HS-27A (cell line): ENCODE measurements at places on chromosomes 1 and 21.

DNA sequence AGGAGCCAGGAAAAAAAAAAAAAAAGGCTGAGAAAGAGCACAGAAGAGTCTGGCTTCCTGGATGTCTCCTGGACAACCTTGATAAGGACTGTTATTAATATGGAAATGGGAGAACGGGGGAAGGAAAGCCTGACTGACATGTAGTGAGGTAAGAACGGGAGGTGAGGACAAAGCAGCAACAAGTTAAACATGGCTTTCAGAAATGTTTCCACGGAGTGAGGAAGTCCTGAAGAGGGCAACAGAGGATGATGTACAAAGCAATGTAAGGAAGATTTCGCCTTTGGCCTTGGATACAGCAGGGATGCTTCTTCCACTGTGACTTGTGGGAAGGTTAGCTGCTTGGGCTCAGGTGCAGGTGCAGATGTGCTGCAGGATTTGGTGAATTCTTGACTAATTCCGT lies 11.9 kb upstream of the NIBAN1 start:
- DNase-seq = no peak

DNA sequence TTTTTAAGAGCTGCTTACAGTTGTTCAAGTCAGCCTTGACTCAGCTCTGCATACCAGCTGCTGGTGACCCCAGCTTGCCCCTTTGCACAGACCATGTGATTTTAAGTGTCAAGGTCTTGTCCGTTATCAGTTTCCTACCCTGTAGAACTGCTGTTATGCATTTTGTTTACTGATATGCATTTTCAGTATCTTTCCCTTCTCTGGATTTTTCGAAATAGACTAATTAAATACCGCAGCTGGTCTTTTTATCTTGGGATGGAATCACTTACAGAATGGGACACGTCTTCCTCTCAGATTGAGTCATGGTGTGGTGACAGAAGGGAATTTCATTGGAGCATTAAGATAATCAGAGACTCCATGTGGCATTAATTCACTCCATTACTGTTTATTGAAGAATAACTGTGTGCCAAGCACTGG lies 145.6 kb downstream of the FMN2 start:
- no peak for DNase-seq

DNA sequence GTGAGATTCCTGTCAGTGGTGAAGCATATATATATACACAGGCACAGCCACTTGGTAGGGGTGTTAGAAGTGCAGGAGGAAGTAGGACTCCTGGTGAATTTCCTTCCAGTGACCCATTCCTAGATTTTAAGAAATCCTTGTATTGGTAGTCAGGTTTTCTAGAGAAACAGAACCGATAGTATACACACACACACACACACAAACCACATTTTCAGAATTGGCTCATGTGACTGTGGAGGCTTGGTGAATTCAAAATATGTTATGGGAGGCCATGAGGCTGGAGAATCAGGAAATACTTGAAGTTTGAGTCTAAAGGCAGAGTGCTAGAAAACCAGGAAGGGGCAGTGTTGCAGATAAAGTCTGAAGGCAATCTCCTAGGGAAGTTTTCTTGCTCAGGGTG lies 114.2 kb downstream of the FCRL5 start:
- DNase-seq = no peak

DNA sequence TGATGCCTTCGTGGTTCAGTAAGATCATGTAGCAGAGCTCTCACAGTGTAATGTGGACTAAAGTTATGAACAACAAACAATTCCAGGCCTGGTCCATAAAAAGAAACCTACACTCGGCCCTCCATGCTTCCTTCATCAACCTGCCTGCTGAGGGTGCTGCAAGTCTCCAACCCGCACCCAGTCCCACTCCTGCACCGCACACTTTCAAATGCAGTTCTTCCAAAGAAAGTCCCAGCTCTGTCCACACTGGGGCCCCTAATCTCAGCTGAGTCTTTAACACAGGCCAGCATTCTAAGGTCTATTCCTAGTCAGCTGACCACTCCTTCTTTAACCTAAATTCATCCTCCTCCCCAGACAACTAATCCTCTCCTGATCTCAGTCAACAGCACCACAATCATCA lies 71.5 kb upstream of the NR5A2 start:
- DNase-seq = no peak

- DNase-seq = no peak
These were observed 316.9 kb upstream of the VAMP3 start for GRCh38 chr1:7454052-7454815.

DNA sequence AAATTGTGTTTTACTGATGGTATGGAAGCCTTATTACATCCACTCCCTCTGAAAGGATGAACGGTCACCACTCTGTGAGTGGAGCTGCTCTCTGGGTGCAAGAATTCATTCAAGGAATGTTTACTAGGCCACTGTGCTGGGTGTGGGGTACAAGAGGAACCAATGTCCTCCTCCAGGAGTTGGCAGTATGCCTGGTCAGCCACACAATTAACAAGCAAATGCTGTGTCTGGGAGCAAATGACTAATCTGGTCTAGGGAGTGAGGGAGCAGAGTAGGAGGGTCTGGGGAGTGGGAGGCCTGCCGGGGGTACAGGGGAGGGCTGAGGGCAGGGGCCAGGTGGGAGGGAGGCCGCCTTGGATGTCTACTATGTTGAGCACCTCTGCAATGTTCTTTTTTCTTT lies 27.2 kb upstream of the TDRD10 start:
- DNase-seq = no peak

DNA sequence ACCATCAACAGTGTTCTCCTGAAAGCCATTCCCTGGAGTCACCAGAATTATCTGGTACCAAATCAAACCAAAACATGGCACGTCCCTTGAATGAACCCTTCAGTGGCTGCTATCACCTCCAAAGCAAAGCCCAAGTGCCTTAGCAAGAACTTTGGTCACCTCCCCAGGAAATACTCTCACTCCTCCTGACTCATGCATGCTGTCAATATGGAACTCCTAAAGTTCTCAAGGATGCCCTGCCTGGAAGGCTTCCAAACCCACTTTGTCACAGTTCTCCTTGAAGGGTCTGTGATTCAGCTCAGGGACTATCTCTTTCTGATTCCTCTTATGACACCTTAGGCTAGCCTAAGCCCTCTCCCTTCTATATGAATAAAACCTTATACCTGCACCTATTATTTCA lies 146.1 kb upstream of the RUNX1 start:
- DNase-seq = no peak

- no peak for DNase-seq
These were observed 50.0 kb upstream of the NPL start for GRCh38 chr1:182739545-182739944.

DNA sequence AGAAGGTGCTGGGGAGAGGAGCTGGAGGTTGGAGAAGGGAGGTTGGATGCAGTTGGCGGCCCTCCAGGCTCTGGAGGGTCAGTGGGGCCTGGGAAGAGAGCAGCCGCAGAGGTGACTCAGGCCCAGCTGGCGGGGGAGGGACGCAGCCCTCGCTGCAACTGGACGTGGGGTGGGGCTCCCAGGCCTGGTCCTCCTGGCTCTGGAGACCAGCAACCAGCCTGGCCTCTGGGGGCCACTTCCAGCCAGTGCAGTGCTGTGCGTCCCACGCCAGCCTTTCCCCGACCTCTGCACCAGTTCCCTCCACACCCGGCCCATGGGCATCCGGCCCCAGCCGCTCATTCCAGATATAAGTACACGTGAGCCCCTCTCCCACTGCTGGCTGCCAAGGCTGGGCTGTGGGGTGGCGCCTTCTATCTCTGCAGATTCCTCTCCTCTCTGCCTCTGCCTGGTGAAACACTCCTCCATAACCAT lies 38.0 kb upstream of the COL18A1 start:
- peak; percentile 89 for DNase-seq

- no peak for DNase-seq
These were observed 46.1 kb downstream of the PKN2 start for GRCh38 chr1:88730132-88730675.

DNA sequence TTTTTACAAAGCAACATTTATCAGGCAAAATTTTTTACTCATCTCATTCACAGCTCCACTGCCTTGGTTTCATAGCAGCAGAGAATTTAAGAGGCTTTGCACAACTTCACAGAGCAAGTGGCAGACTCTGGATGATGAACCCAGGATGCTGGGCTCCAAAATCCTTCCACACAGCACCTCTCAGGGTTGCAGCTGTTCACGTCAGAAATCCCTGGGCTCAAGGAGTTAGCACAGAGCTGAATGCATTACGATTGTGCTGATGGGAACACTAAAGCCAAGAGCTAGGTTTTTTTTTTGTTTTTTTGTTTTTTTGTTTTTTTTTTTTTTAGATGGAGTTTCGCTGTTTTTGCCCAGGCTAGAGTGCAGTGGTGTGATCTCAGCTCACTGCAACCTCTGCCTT lies 2.4 kb upstream of the HTR6 start:
- no peak for DNase-seq

DNA sequence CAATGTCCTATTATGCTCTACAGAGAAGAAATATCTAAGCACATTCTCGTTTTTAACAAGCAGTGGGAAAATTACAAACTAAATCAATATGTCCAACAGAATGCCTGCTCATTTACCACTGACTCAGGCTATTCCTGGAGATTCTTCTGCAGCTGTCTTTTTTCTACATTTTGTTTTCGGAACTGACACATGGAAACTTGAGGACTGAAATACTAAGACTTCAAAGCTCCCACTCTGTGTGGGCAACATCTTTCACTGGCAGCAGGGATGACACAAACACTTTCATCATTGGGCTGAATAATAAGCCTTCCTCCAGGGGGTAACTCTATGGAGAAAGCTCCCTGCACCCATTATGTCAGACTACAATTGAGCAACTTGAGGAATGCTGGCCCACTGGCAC lies 175.5 kb upstream of the NCAM2 start:
- DNase-seq = no peak

GRCh38 chr1:90809093-90809492 lies 92.0 kb upstream of the BARHL2 start:
- no peak for DNase-seq

DNA sequence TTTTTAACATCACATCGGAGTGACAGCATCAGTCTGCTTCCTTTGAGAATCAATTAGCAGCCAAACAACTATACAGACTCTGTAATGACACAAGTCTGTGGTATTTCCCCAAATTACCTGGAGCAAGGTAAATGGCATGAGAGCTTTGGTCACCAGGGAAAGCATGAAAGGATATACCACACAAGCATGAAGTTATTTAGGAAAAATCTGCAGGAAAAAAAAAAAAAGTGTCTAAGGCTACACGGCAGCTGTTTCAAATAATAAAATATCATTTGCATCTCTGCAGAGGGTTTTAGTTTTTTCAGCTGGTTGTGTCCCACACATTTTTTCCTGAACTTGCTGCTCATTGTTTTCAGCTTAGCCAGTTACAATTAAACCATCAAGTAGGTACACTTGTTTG lies 234.7 kb downstream of the TTLL7 start:
- DNase-seq = no peak

GRCh38 chr21:31334648-31335121 lies 9.4 kb downstream of the TIAM1 start:
- no peak for DNase-seq

DNA sequence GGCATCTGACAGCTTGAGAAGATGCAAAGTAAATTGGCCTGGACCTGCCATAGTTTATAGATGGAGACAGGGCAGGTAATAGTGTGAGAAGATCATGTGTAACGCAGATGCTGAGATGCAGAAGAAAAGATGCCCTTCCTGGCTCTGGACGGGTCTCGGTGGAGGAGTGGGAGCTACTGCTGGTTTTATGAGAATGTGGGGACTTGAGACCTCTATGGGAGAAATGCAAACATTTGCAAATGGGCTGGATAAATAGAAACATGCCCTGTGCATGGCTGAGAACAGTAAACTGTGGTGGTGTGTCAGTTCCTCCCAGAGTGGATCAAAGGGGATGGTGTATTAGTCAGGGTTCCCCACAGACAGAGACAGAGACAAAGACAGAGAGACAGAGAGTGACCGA lies 21.9 kb downstream of the UBASH3A start:
- DNase-seq = no peak

GRCh38 chr1:162384116-162384515 lies 2.6 kb downstream of the C1orf226 start:
- DNase-seq = no peak

DNA sequence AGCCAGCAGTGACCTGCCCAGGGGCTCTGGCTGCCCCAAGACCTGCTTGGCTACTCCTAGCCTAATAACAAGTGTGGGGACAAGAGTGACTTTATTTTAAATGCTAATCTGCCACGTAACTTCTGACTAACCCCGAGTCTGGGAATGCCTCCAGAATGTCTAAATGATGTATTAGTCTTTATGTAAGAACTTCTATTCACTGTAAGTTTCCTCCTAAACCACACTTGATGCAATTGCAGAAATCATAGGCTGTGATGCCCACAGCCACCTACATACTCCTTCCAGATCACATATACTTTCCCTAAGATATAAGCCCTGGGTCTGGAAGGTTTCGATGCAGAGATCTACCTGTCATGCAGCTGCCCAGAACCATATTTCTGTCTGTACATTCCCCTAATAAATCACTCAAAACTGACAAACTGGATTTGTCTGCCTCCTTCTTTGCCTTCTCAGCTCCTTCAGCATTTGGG lies 5.9 kb upstream of the VPS45 start:
- no peak for DNase-seq

DNA sequence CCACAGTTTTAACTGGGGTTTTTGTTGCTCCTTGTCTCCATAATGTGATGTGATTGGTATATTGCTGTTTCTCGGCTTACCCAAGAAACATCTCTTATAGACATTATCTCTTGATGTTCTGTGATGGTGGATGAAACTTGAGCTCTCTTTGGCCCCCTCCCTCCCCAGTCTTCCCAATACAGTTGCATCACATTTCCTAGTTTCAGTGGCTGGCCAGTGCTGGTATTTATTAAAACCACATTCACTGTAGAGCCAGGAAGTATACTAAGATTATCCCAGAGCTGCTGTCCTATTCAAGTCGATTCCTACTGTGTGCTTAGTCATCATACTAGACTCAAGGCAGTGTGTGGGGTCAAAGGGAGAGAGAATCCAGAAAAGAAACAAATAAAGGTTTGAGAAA lies 244.4 kb downstream of the KAZN start:
- DNase-seq = no peak

GRCh38 chr1:12627296-12627695 lies 9.3 kb upstream of the DHRS3 start:
- DNase-seq = no peak

DNA sequence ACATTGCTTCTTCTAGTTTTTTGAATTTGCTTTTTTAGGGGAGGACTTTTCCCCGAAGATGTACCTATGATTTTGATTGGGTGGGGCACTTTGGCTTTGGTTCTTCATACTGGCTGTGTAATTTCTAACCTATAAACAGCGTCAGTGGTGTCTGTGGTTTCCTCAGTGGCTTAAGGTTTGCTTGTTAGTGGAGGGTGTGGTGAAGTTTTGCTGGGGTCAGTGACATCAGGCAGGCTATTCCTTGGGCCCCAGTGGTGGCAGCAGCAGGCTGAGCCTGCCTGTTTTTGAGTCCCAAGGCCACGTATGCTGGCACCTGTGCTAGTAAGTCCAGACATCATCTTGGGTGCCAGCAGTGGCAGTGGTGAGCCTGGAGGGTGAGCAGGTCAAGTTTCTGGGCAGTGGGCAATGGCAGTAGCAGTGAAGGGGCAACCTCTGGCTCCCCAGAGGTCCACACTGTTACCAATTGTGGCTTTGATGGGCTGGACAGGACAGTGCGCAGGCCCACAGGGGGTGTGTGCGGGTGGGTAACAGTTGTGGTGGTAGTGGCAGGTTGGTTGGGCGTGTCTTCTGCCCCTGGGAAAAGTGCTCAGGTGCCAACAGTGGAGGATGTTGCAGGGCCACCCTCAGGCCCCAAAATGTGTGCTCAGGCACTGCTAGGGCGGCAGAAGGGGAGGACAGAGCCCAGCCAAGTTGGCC lies 54.9 kb upstream of the B3GALT2 start:
- DNase-seq = no peak
